ENCODE measurements at places on chromosomes 3 and 15.

- no peak for DNase-seq
These were observed 159.3 kb upstream of the NR2F2 start for GRCh38 chr15:96170979-96171739.

- no peak for DNase-seq
These were observed 78.0 kb upstream of the SLC25A36 start for GRCh38 chr3:140863580-140864009.

DNA sequence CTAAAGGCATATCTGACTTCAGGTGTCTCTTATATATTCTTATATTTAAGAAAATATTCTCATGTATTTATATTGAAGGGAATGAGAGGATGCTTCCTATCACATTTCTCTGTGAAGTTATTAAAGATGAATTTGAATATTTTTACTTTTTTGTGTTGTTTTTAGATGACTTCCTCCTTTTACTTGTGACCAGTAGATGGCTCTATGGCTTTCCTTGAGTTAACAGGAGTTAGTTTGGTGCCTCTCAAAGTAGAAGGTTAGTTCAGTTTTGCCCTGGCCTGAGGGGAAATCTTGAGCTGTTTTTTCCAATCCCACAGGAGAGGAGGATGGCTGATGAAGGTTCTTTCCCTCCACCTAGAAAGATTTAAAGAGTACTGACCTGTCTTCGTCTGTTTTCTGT, 80.7 kb downstream of the SQOR start:
- no peak for DNase-seq

GRCh38 chr15:39299486-39300267, 281.2 kb upstream of the THBS1 start:
- DNase-seq: no peak

GRCh38 chr3:158233791-158234190, 123.9 kb downstream of the RSRC1 start:
- no peak for DNase-seq

DNA sequence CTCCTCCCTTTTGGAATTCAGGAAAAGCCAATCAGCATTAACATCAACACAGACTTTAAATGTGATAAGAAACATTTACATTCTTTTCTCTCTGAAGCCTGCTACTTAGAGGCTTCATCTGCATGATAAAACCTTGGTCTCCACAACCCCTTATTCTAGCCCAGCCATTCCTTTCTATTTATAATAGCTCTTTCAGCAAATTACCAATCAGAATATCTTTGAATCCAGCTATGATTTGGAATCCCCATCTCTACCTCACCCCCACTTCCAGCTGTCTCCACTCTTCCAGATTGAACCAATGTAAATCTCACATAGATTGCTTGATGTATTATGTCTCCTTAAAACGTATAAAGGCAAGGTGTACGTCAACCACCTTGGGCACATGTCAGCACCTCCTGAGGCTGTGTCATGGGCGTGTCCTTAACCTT, 139.7 kb downstream of the TUSC7 start:
- DNase-seq: no peak

- DNase-seq: no peak
These were observed 21.7 kb downstream of the KIF7 start for GRCh38 chr15:89633585-89633984.

GRCh38 chr15:84969257-84969656, 12.4 kb upstream of the PDE8A start:
- DNase-seq: no peak

DNA sequence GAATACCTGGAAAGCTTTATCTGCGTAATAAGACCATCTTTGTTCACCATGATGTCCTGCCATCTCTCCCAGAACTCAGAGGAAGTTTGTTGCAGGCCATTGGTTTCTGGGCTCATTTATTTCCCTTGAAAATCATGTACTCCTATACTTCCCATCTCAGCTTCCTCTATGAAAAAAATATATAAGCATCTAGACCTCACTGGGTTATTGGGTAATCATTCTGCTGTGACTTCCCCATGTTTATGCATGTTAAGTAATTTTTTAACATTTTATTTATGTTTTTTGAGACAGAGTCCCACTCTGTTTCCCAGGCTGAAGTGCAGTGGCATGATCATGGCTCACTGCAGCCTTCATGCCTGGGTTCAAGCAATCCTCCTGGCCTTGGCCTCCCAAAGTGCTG, 184.5 kb downstream of the ZPLD1 start:
- no peak for DNase-seq

- no peak for DNase-seq
These were observed 47.2 kb downstream of the LEO1 start for GRCh38 chr15:51924156-51925068.

DNA sequence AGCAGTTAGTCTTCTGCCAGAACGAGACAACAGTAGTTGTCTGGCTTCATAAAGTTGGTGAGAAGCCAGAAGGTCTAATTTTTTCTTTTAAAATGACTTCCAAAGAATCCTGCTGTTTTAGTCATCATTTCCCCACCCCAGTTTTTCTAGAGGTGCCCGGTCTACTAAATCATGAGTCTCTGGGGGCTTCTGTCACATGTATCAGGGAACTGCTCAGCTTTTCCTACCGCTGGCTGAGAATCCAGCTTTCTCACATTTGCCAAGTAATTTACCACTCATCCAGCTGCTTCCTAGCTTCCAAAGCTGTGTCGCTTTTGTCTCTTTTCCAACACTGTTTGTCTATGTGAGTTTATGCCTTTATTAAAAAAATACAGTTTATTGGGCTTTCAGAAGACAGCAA, 183.3 kb downstream of the NSUN3 start:
- no peak for DNase-seq

DNA sequence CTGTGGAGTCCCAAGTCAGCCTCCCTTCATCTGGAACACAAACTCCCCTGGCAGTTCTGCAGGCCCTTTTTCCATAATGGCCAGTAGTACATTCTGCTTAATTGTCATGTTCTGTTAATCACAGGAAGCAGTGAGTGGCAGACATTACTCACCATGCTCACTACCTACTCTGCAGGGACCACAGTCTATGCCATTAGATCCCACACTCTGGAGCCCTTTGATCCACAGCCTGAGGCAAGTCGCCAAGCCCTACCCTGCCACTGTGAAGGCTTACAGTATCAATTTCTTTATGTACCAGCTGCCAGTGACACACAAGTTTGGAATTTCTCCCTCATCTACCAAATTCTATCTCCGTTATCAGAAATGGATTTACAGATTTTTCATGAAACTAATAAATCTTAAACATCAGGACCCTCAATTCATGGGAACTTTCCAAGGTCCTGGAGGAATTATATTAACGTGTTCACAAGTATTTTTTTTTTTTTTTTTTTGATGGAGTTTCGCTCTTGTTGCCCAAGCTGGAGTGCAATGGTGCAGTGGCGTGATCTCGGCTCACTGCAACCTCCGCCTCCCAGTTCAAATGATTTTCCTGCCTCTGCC, 20.6 kb upstream of the WWTR1 start:
- no peak for DNase-seq

- no peak for DNase-seq
These were observed 460.7 kb upstream of the RASGRP1 start for GRCh38 chr15:39025321-39025720.

- DNase-seq: no peak
These were observed 13.4 kb downstream of the SCAMP5 start for GRCh38 chr15:75008629-75009326.

DNA sequence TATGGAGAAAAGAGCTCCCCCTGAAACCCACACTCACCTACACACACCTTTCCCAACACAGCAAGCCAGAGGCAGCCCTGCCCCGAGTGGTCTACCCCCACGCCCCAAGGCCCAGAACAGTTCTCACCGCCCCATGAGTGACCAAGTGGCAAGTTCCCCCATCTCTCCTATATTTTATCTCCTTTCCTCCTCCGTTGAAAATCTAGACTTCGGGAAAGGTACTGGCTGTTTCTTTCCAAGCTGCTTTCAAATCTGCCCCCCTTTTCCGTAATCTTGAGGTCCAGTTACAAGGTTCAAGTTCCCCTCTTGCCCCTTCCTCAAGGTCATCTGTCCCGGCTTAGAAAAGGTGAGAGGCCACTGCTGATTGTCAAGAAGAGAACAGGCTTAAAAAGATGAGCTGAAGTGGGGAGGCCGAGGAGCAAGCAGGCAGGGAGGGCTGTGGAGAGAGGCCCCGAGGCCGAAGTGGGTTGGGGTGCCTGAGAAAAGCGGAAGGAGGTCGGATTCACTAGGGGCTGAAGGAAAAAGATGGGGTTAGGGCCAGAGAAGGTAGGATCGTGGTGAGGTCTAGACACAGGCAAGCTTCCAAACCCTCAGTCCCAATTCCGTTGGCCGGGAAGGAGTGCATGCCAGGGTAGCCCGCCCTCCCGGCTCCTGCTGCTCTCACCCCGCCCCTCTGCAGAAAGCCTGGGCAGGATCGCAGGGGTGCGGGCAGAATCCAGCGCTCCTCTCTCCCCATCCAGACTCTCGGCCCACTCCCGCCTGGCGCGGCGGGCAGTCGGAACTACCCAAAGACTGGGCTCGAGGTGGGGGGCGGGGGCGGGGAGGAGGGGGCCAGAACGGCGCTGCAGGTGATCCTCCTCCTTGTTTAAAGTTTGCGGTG, 1.7 kb downstream of the SEMA5B start:
- DNase-seq: no peak

DNA sequence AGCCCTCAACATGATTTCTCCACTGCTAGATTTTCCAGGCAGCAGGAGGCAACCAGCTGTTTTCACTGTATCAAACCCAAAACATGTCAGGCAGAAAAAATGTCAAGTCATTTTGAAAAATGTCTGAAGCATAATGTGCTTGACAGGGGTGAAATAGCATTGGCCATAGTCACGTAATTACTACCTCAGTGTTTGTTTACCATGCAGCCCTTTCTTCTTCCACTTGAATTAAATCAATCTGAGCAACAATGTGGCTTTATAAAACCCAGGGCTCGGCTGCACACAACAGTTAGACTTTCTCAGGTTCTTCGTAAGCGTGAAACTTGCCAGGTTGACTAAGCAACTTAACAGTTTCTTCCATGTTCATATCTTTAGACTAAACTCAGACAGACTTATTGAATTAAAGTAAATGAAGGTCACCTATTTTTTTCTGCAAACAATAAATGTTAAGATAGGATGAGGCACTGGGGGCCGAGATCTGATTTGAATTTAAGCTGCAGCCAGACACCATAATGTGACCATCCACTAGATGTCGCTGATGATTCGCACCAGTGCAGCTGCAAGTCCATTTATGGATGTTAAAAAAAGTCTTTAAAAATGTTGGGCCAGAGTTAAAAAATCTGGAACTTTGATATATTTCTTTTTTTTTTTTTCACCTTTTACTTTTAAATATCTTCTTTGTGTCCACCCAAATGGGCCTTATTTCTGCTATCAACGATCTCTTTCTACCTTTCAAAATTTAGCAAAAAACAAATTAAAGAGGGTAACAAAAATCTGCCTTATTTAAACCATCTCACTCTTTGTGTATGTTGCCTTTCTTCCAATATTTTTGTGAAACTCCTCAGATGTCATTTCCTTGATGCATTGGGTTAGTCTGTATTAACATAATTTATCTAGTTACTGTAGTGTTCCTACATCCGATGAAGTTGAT, 305.9 kb downstream of the CACNA2D3 start:
- no peak for DNase-seq

DNA sequence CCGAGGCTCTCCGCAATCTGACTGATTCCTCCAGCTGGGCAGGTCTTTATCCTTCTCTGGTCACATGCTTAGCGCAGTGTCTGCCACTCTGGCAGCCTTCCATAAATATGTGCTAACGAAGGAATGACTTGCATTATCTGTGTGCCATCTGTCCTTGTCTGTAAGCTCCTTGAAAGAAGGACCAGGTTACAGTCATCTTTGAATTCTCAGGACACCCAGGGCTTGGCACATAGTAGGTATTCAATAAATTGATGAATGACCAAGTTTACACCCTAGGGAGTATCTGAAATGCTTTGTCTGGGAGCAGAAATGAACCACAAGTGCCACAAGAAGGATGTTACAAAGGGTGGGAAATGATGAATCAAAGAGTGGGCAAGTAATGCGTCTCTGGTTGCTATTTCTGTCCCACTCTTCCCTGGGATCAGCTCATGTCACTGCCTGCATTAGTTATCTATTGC, 16.5 kb upstream of the FAM3D start:
- DNase-seq: no peak

DNA sequence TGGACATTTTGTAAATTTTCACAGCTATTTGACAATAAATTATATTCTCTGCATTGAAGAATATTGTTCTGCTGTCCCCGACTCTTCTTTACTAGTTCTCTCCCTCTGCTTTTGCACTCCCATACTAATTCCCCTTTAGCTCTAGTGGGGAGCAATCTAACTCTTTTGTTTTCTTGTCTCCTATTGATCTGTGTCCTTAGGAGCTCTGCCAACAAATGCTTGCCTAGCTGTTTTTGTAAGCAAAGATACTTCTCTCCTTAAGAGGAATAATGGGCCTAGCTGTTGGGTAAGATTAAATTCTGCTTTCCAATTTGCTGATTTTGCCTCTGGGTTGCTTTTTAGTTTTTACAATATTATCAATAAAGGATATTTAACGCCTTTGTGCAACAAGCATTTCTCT, 17.7 kb downstream of the ADAMTSL3 start:
- no peak for DNase-seq

GRCh38 chr15:78873793-78874765, 1.4 kb downstream of the MORF4L1 start:
- DNase-seq: no peak

DNA sequence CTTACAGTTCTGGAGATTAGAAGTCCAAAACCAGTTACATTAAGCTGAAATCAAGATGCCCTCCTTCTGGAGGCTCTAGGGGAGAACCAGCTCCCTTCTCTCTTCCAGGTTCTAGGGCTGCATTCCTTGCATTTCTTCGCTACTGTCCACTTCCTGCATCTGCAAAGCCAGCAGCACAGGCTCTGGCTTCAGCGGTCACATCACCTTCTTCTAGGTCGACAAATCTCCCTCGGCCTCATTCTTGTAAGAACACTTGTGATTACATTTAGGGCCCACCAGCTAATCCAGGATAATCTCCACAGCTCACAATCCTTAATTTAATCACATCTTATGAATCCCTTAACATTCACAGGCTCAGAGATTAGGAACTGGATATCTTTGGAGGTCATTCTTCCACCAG, 73.8 kb downstream of the MINAR1 start:
- no peak for DNase-seq

DNA sequence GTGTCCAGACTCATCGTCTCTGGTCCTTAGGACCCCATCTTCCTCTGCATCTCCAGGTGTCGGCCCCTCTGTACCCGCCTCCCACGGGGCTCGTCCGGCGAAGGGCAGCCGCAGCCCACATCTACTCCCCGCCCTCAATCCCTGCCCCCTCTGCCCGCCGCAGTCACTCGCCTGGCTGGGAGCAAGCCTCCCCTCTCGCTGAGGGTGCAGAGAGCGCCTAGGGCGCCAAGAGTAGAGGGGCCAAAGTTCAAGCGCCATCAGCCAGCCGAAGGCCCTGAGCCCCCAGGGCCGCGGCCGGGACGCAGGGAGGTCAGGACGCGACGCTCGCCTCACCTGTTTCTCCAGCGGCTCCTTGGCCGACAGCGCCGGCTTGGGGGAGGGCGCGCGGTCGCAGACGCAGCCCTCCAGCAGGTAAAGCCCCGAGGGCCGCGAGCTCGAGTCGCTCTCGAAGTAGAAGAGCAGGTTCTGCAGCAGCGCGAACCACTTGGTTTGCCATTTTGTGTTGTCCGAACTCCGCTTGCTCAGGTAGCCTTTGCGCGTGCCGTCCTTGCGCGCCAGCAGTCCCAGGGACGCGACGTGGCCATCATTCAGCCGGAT, 592 bp downstream of the RASGRF1 start:
- DNase-seq: no peak

GRCh38 chr3:161498259-161498921, 1.8 kb downstream of the OTOL1 start:
- DNase-seq: no peak
